ENCODE measurements at places on chromosomes 13 and 19.

DNA sequence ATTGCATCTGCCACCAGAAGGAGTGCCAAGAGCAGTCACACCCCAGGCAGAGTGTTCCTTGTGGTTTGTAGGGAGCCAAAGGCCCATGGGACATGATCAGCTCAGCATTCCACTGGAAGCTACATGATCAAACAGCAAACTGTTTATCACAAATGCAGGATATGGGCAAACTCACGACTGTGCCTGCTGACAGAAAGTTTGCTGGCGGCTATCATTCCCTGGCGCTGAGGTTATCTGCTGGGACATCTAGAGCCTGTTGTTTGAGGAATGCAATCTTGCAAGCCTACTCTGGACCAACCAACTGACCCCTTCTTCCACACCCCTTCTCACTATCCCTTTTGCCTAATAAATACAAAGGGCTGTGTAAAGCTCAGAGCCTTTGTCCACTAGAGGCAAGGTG lies 7.7 kb upstream of the ZNF613 start:
- DNase-seq: no peak

DNA sequence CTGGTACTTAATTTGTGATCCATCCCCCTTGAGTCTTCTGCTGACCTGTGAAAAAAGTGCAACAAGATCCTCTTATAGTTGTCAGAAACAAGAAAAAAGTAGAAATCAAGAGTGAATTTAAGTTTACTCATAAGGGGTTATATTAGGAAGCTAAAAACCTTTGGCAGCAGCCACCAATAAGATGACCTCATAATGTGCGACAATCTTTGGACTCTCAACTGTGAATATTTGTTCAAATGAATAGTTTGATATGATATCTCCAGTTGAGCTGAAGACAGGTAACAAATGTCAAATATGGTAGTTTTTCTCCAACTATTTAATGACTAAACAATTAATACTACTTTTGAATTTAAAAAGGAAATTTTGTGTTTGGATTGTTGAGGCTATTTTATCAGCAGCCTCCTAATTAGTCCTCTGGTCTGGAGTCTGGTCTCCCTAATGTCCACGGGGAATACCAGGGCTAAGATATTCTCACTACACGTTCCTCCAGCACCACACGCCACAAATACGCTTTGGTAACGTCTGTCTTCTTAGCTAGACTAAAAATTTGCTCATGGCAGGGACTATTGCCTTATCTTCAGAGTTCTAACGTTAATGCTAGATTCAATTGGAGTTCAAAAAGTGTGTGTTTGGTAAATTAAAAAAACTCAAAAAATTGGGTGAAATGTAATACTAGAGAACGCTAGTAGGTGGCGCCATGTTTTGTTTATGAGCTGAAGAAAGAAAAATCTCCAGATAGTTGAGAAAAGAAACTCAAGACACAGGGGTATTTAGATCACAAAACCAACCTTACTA lies 51.0 kb upstream of the PDX1 start:
- no peak for DNase-seq

DNA sequence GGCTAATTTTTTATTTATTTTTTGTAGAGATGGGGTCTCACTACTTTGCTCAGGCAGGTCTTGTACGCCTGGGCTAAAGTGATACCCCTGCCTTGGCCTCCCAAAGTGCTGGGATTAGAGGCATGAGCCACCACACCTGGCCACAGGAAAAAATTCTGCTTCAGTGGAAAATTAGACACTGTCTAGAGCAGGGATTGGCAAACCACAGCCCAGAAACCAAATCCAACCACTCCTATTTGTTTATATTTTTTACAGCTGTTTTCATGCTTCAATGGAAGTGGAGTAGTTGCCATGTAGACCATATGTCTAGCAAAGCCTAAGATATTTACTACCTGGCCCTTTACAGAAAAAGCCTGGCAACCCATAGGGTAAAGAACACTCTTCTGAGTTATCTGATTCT lies 123.7 kb upstream of the MRI1 start:
- no peak for DNase-seq

- DNase-seq: no peak
Measured at GRCh38 chr13:110330491-110331011, 23.5 kb downstream of the COL4A2 start.

- no peak for DNase-seq
Measured at GRCh38 chr13:108383667-108384066, 114.1 kb downstream of the TNFSF13B start.

GRCh38 chr19:55624109-55625003 lies at the start of gene ZNF784:
Gene ZNF784, minus strand, starts transcription at chr19:55624566. Its CDS starts 5 bp downstream, at chr19:55624561.
- DNase-seq: peak; percentile 94

GRCh38 chr19:39409208-39410016 lies 2.8 kb downstream of the ZFP36 start:
- peak; percentile 95 for DNase-seq

DNA sequence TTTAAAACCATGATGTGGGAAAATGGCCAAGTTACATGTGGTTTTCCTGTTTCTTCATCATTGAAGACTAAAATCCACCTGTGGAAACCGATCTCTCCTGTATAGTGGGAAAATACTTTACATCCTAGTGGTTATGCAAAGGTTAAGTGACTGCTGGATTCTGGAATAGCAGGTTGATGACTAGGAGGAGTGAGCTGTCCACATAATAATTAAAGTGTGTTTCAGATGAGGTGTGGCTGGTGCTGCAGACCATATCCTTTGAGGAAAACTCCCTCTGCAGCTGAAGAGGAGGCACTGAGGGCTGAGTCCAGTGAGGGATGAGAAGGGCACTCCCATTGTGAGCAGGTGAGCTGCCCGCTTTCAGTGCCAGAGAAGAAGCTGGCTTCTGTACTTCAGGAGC lies 43.2 kb downstream of the DCLK1 start:
- no peak for DNase-seq

- DNase-seq: peak; percentile 47
Measured at GRCh38 chr13:41456768-41457588, at the start of gene RGCC. Gene RGCC, plus strand, starts transcription at chr13:41457550. Its CDS starts 158 bp downstream, at chr13:41457708.

DNA sequence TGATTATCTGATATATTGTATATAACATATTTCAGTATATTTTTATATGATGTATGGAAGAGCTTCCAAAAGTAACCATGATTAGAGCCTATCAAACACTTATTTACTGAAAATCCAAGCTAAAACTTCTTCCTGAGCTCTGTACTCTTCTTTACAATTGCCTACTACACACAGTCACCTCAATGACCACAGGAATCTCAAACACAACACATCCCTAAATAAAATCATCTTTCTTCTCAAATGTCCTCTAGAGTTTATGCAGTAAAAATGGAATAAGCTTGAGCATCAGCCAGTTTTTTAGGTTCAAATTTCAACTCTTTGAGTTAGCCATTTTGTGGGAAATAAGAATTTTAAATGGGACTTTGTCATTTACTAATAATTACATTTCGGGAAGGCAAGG lies 102.6 kb upstream of the FNDC3A start:
- DNase-seq: no peak

GRCh38 chr13:103883698-103884097 lies 817.5 kb upstream of the SLC10A2 start:
- DNase-seq: no peak

DNA sequence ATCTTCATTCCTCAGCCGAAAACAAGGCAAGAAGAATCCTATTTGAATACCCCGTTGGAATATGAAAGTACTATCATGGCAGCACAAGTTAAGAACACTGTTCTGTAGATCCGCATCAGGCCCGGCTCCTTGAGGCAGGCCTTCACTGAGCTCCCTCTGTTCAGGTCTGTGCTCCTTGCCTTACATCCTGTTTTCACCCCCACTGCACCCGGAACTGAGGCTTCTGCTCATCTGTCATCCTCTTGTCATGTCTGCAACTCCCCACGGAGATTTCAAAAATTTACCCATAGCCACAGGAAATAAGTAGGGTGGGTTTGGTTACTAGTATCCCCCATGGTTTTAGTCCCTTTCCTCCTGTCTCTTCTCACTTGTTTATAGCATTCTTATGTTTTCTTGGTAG lies 861.9 kb downstream of the GPC5 start:
- DNase-seq: no peak

- peak; percentile 12 for DNase-seq
Measured at GRCh38 chr13:43159026-43159461, 135.7 kb downstream of the DNAJC15 start.

GRCh38 chr19:8528500-8528899 lies 14.5 kb upstream of the ZNF414 start:
- DNase-seq: no peak

DNA sequence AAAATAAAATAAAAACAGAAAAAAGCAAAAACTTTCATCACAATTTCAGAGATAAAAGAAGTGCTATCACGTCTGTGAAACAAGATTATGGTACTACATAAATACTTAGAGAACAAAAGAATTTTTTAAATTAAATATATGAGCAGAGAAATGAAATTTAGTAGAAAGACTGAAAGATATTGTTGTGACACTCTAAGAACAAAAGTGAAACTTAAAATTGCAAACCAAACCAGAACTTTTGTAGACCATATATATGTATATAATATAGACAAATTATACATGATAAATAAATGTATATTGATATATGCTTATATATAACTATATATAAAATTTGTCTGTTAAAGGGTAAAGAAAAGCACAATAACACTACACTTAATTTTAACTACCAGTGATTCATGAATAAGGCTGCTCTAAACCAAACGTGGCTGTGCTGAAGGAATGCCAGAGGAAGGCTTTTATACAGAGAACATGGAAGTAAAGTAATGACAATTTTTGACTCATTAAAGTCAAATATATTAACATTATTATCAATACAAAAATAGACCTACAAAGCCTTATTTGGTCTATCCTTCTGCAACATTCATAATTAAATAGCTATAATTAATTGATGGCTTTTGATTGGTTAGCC lies 1516.7 kb upstream of the PCDH20 start:
- no peak for DNase-seq

- no peak for DNase-seq
Measured at GRCh38 chr13:99366075-99366987, 59.1 kb upstream of the GPR183 start.

DNA sequence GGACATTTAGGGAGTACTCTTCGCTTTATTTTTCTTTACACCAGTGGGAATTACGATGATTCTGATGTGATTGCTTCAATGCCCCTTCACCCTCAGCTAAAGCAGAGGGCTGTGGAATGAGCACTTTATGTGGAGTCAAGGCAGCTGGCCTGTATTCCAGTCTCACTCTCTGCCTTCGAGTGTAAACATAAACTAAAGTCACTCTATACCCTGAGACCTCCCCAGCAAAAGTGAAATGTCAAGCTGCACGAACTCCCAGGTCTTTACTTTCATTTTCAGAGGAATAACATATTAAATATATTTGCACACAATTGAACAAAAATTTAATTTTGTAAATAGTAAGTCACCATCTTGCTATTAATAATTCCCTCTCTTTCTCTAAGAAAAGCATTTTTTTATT lies 557.1 kb downstream of the DACH1 start:
- DNase-seq: no peak

- no peak for DNase-seq
Measured at GRCh38 chr13:103935117-103935516, 868.9 kb upstream of the SLC10A2 start.

DNA sequence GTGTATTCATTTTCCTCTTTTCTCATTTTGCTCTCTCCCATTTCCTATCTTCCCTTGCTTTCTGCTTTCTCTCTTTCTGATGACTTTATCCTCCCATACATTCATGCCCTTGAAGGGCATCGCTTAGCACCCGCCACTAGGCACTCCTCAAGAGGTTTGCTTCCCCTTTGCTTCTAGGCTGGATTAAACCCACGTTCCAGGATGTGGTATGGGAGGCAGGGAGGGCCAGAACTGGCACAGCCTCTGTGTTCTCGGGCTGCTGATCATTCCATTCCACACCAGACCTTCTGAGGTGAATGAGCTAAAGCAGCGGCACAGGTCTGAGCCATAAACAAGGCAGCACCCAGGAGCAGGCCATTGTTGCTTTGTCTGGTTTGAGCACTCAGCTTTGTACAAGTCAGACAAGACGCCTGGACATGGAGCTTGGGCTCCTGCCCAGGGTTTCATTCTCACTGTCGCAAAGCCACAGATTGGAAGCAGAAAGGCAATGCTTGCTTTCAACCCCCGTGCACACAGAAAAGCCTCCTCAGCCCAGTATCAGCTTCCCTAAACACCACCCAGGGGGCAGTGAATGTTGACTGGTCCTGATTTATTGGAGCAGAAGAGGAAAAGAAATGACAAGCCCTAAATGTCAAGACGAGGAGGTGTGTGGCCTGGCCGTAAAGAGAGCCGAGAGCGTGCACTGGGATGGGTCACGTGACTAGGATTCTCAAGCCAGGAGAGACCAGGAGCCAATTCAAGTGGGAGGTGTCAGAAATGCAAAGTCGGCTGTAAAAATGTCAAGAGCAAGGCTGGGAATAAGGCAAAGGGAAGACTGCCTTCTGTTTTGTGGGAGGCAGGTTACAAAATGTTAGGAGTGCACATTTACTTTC lies 218.0 kb upstream of the SERP2 start:
- peak; percentile 42 for DNase-seq

GRCh38 chr13:95406176-95406575 lies 104.9 kb upstream of the ABCC4 start:
- DNase-seq: no peak

DNA sequence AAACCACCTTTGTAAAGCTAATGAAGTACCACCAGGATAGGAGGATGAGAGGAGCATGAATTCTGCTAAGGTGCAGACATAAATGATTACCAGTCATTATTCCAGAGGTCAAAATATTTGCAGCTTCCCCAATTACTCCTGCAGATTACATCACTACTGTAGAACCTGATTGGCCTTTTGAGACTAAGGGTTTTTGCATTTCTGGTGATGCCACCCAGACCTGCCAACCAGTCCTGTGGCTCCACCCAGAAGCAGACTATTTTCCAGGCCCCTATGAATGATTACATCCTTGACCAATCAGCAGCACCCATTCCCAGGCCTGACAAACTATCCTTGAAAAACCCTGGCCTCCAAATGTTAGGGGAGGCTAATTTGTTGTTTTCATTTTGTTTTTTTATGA lies 11.2 kb upstream of the KCNC3 start:
- no peak for DNase-seq

- DNase-seq: no peak
Measured at GRCh38 chr13:41049480-41050440, 11.5 kb upstream of the WBP4 start.

DNA sequence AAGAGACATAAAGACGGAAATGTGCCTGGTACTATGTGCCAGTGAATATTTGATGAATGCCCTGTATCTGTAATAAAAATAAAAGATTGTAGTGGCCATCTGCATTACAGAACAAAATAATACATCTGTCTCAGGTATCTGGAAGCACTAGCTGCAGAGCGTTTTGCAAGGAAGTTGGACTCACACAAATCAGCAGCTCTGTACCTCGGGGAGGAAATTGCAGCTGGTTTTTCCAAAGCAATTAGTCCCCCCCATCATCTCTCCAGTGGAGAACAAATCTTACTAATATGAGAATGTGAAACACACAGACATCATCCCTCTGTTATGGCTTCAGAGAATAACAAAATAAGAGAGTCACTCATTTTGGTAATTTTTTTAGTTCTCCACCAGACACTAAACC lies 245.3 kb downstream of the ITGBL1 start:
- no peak for DNase-seq

DNA sequence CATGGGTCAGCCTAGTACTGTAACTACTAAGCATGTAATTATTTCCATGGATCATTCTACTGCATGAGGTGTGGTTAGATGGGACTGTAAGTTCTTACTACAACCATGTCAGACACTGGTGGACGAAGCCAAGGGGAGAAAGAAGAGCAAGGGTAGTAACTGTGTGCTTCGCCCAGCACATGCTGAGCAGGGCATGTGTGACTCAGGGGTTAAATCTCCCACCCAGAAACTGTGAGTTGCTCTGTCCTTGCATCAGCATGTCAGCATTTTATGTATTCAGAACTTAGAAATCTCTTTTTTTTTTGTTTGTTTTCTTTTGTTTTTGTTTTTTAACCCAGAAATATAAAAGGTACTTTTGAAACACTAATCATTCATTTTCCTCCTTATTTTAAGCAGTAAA lies 436.6 kb upstream of the KLF12 start:
- no peak for DNase-seq
